ENCODE measurements at places on chromosomes 6 and 20.

DNA sequence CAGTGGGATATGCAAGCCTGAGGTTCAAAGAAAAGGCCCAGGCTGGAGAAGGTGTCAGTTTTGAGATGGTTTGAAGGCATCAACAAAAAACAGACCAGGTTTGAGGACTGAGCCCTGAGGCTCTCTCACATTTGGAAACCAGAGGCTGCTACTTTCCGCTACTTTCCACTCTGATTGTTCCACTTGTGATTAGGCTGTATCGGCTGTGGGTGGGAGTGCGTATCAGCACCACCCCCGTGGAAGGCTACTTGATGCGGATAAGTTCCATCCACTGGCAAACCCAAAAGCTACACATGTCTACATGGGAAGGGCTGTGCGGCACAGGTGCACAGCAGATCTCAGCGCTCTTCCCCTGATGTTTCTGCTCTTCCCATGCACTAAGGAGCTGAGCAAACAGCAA lies 198.7 kb downstream of the GMPR start:
- DNase-seq, result no peak

- DNase-seq, result no peak
Observed at GRCh38 chr6:26660000-26660361, 435 bp upstream of the ZNF322 start.

- DNase-seq, result no peak
Observed at GRCh38 chr6:154501578-154501868, 9.0 kb downstream of the CNKSR3 start.

DNA sequence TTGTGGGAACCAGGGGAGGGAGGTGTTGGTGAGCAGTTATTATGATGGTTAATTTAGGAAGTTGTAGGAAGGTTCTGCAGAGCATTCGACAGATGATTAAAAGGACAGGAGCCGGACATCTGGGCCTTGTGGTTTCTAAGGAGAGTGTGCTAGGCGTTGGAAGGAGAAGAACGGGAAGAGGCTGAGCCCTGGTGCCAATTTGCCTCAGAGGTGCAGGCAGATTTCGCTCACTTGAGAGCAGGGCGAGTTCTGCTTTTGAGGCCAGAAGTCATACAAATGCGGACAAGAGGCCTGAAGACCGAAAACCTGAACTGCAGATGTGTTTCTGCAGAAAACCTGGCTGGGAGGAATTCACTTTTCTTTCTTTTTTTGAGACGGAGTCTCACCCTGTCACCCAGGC lies 30.5 kb upstream of the RPS6KA2 start:
- no peak for DNase-seq

- DNase-seq, result no peak
Observed at GRCh38 chr20:42442716-42443115, 747.0 kb downstream of the PTPRT start.

DNA sequence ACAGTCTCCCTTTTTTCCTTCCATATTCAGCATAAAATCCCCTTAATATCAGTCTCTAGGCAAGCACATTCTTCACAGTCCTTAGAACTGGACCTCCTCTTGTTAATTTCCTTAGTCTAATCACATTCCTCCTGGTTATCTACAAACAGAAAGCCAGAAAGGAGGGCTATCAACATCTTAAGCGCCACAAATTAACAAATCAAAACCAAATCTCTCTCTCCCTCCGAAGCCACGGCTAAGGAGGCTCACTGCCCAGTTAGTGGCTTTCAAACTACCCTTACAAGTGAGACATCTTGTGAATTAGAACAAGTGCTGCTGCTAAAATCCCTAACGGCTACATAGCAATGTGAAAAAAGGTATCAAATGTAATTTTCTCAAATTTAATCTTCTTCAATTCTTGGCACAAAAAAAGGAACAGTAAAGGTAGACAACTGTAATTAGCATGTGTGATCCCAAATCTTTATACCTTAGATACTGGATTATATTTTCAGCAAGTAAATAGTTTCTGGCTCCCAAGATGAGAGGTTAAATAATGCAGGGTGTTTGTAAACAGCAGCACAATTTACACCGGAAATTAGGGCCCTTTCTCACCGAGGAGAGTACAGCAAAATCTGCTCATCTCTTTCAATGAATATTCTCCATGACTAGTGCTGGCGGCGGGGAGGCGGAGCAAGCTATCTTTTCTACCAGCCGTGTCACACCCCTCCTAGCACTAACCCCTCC lies 1.4 kb upstream of the TRIM39 start:
- DNase-seq, result no peak

- peak; percentile 28 for DNase-seq
Observed at GRCh38 chr20:63102721-63103375, 96.1 kb upstream of the BHLHE23 start.

DNA sequence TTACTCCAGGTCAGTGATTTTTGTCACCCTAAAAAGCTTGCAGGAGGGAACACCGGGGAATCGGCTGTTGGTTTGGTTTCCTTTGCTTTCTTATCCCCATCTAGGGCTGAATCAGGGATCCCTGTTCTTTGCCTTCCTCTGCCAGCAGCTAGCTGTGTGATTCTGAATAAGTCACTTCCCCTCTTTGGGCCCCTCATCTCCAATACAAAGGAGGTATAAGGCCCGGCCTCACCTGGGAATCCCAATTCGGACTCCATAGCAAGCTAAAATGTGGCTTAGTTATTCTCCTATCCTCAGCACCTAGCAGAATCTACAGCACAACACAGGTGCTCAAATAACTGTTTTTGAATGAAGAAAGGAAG lies 18.5 kb upstream of the ARMC12 start:
- DNase-seq, result no peak

GRCh38 chr6:170243791-170244291 lies 47.0 kb downstream of the DLL1 start:
- no peak for DNase-seq

DNA sequence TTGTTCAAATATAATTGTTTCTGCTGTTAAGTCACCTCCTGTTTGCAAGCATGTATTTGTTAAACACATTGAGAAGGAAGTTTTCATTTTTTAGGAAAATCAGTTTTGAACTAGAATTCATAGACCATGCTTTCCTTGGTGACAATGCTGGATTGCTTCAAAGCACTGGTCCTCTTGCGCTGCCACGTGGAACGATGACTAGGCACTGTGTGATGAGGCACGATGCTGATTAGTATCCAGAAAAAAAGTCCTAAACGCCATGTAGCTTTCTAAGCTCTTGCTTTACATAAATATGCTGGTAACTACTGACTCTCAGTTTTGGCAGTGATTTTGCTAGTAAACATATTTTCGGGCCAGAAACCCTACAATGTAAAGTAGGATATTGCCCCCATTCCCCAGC lies 11.1 kb upstream of the EXOC2 start:
- no peak for DNase-seq

- no peak for DNase-seq
Observed at GRCh38 chr6:158517581-158517980, 42.3 kb upstream of the TMEM181 start.

DNA sequence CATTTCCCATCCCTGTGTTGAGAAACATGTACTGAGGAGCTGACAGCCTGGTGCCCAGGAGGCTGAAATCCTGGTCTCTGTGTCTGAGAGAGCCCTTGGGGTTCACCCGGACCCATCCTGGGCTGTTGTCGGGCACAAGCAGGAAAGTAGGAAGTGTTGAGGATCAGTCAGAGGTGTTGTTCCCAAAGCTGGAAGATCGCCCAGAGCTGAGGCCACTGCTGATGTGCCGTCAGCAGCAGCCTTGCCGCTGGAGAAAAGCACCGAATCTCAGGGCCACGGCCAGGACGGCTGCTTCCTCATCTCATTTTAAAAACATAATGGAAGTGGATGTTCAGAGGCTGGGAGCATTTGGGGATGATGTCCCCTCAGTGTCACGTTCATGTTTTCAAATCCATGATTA lies 218.5 kb downstream of the UST start:
- no peak for DNase-seq

- DNase-seq, result no peak
Observed at GRCh38 chr6:163745536-163746400, 331.2 kb downstream of the QKI start.

- no peak for DNase-seq
Observed at GRCh38 chr20:50876816-50877215, 54.4 kb downstream of the ADNP start.

- DNase-seq, result no peak
Observed at GRCh38 chr6:145670311-145670710, 65.0 kb downstream of the EPM2A start.

DNA sequence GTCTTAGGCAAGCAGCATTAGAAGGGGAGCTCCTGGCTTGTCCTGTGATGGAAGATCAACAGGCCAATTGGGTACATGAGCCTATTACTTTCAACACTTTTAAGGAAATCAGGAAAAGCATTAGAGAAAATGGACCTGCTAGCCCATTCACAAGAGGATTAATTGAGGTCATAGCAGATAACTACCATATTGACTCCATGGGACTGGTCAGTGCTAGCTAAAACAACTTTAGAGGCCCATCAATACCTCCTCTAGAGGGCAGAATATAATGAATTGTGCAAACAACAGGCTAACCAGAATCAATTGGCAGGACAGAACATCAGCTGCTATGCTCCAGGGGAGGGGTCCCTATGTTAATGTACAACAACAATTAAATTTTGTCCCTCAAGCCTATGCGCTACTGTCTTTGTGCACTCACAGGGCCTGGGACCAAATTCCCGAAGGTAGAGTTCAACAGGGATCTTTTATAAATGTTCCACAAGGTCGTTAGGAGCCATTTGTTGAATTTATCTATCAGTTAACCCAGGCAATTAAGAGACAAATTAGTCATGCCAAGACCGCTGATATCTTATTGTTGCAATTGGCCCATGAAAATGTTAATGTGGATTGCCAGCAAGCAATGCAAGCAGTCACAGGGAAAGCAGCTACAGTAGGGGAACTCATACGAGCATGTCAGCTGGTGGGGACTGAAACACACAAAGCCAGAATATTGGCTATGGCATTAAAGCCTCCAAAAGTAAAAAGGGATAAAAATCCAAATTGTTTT lies 106.6 kb upstream of the BTN3A2 start:
- no peak for DNase-seq

DNA sequence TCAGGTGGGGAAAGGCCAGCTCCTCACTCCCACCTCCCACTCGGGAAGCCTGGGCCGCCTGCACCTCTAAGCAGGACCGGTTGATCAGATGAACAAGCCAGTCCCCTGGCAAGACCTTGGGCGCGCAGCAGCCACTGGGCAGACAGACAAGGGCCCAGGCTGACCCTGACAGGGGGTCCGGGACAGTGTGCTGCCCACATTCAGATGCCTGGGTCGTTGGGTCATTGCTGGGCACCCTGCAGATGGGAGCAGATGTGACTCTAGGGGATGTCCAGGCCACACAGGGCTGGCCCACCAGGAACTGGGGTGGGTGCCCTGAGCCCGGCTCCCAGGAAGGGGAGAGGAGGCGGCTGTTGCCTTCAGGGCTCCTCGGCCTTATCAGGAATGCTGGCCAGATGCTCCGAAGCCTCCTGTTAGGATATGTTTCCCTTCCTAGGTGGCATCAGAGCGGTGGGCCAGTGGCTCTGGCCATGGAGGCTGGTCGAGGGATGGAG lies 17.3 kb upstream of the FRMD1 start:
- DNase-seq, result no peak

DNA sequence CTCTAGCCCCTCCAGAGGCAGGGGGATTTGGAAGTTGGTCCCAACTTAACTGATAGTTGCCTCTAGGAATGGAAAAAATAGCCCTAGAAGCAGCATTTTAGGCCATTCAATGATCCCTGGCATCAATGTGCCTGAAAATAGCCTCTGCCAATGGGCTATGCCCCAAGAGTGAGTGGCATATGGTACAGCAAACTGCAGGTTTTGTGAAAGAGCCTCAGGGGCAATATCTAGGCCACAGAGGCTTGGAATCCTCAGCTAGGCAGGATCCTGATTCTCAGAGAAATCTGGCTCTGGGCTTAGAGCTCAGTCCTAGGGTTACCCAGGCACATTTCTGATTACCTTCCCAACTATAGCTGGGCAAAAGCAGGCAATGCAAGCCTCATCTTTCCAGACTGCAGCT lies 104.4 kb upstream of the MOCS1 start:
- no peak for DNase-seq

GRCh38 chr20:50649590-50649989 lies 41.8 kb downstream of the RIPOR3 start:
- DNase-seq, result no peak

DNA sequence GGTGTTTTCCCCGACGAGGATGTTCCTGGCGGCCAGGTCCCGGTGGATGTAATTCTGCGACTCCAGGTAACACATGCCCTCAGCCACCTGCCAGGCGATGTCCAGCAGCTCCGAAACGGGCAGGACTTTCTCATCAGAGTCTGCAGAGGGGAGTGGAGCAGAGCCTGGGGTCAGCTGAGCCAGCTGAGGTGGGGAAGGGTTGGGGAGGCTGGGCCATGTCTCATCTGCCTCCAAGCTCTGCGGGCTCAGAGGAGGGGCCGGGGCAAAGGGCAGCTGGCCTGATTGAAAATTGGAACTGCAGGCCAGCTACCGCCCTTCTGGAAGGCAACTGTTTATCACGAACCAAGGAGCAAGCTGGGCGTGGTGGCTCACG lies 6.4 kb downstream of the PTK6 start:
- DNase-seq, result no peak

- no peak for DNase-seq
Observed at GRCh38 chr20:6231556-6231955, 108.7 kb upstream of the FERMT1 start.

GRCh38 chr6:23367311-23367710 lies 758.7 kb upstream of the NRSN1 start:
- no peak for DNase-seq

- no peak for DNase-seq
Observed at GRCh38 chr6:2387445-2387844, 142.0 kb upstream of the GMDS start.

DNA sequence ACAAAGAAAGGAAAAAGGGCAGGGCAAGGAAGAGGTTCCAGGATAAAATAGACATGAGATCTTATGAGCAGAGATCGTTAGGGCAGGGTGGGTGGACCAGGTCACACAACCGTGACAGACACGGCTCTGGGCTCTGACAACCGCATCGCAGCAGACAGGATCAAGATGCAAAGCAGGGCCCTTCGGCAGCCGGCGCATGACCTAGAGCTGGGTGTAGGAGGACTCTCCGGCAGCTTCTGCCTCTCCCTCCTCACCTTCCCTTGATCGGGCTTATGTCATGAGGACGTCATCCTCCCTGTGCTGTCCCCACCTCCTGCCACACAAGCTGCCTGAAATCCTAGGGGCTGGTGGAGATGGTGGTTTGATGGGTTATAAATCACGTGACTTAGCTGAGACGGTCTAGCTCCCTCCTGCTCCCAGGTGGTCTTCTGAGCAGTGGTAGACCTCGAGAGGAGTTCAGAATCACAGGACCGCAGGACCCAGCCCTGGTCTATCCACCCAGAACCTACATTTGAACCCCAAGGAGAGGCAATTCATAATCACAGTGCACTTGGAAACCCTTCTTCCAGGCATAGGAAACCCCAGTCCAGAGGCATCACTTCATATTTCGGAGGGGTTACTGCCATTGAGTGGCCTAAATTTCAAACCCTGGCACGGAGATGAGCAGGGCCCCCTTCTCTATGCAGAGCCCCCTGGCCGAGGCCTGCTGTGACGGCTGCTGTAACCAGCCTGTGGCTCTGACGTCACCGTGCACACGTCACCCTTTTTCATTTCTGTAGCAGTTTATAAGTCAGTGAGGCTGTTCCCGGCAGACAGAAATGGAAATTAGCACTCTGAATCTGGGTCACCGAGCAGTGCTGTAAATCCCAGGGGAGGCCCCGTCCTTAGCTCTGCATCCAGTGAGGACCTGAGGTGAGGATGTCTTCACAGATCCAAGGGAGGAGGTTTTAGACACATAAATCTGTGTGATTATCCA lies 8.7 kb upstream of the CCR6 start:
- no peak for DNase-seq

- DNase-seq, result no peak
Observed at GRCh38 chr6:154450498-154450897, 60.0 kb downstream of the CNKSR3 start.

- no peak for DNase-seq
Observed at GRCh38 chr6:127618729-127619128, 41.8 kb downstream of the C6orf58 start.

GRCh38 chr6:35011096-35012041 lies 122.3 kb downstream of the ANKS1A start:
- no peak for DNase-seq

All from uterus (tissue), 4 donors.